ENCODE measurements at places on chromosomes 1 and 21. TPM values are rescaled to one million over a fixed set of nuclear protein-coding genes. Genes with fewer than 3 reads are reported as not detected.

Gene CNKSR1
- total RNA-seq, result 3.4 TPM

Gene RNPEP
- 15.6 TPM for total RNA-seq

Gene EVA1C
- 10.8 TPM for total RNA-seq

- DNase-seq, result no peak
Measured at GRCh38 chr1:229075217-229075616, 195.7 kb upstream of the RAB4A start.

- DNase-seq, result no peak
Measured at GRCh38 chr1:234925440-234926263, 203.0 kb downstream of the TOMM20 start.

DNA sequence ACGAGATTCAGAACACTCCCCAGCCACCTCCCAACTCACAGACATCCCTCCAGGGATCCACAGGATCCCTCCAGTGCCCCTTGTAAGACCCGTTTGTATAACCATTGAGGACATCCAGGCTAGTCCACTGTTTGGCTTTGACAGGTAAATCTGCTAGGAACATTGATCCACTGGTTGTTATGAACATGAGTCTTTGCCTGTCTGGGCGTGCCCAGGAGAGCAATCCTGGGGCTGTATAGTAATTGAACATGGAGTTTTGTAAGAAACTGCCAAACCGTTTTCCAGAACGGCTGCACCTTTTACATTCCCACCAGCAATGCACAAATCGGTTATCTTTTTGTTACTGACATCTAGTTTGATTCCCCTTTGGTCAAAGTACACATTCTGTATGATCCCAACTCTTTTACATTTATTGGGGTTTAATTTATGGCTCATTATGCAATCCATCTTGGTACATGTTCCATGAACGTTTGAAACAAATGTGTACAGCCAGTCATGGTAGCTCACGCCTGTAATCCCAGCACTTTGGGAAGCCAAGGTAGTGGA lies 88.7 kb downstream of the WDR4 start:
- no peak for DNase-seq
